Left forelimb (tissue), 1 donor: ENCODE measurements at places on chromosomes 2 and 18.

- no peak for DNase-seq
Observed at GRCh38 chr2:63651356-63651755, 62.6 kb downstream of the MDH1 start.

- peak; percentile 48 for DNase-seq
Observed at GRCh38 chr2:100982431-100982861, 19.6 kb upstream of the RPL31 start.

- DNase-seq, result no peak
Observed at GRCh38 chr2:119694845-119695521, 16.0 kb downstream of the TMEM177 start.

- no peak for DNase-seq
Observed at GRCh38 chr2:28193630-28194403, 198.8 kb upstream of the FOSL2 start.

GRCh38 chr2:57973621-57974186 lies 72.9 kb upstream of the VRK2 start:
- no peak for DNase-seq

- DNase-seq, result no peak
Observed at GRCh38 chr18:3914109-3914508, 464.1 kb downstream of the TGIF1 start.

DNA sequence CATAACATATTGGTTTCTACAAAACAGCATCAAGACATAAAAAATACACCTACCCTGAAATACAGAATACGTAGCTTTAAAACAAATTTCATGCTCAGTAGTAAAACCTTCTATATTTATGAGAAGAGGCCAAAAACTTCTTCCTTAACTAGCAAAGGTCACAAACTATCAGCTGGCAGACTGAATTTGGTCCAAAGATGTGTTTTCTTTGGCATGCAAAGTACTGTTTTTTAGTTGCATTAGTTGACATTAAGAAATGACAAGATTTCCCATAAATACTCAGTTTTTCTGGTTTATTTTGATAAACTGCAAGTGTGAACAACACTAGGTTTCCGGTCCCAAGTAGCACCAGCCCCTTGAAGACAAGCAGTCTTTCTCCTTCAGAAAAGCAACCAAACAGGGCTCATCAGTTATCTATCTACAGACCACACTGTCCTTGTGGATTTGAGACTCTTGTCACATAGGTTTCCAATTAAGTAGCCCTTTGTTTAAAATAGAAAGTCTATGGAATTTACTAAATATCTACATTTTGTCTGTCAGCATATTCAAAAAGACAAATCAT lies 35.6 kb downstream of the SLC25A12 start:
- no peak for DNase-seq

DNA sequence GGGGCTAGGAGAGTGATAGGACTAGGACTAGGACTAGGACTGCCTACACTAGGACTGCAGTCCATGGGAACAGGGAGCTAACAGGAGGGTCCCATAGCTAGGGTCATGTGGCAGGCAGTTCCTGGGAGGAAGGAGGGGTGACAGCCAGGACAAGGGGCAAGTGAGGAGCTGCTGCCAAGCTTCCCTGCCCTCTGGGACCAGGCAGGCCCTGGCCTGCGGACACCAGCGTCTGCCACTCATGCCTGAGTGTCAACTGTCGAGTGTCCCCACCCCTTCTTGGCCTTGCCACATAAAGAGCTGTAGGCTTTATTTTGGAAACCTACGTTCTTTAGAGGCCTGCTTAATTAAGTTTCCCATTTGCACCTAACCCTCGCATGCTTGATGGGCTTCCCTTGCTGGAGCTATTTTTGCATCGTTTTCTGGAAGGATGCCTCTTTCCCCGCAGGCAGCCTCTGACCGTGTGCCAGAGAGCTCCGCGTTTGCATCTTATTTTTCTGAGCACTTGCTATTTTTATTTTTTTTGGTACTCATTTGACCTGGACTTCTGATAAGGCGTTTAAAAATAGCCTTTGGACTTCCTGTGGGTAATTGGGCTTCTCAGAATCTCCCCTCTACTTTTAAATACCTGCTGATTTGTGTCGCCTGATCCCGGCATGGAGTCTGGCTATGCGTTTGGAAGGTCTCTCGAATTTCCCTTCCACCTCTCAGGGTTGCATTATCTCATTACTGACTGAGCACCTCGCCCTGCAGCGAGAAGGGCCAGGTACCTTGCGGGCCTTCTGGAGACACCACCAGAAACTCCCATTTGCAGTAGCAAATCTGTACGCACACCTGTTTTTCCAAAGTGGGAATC lies 66.4 kb downstream of the SH3RF3 start:
- peak; percentile 42 for DNase-seq
